ENCODE measurements at places on chromosomes 1 and 21. TPM values are rescaled to one million over a fixed set of nuclear protein-coding genes. Genes with fewer than 3 reads are reported as not detected.

DNA sequence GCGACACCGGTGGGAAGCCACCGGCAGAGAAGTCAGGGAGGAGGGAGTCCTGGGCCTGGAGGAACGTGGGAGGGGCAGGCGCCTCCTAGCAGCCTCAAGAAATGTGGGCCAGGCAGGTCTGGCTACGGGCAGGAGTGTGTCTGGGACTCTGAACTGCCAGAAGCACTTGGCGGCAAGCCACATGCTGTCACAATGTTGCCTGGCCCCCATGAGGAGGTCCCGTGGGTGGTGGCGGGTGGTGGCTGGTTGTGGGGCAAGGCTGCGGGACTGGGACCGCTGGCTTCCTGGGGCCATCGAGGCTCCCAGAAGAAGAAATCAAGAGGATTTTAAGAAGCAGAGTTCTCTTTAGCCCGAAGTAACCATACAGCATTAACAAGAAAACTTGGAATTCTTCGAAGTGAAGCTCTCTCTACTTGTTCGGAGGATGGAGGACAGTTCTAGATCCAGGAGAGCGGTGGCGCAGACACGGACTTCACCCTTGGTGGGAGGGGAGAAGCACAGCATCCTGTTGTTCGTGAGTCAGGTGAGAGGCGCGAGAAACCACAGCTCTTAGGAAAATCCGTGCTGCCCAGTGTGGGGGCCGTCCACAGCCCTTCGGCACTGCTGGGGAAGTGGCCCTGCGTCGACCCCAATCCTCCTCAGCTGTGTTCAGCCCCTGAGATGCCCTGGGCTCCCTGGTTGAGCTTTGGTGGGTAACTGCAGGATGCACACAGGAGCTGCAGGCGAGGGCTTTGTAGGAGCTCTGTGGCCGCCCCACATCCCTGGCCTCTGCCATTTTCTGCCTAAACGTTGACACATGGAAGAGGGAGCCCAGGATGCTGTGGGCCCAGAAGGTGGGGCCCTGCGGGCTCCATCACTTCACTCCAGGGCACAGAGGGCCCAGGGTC lies 12.4 kb downstream of the SKI start:
- H3K4me3 ChIP-seq, result peak overlapping the region; percentile 22
- peak overlapping the region; percentile 60 for H3K27ac ChIP-seq
- H3K4me1 ChIP-seq, result peaks cover 77% of the 10 kb centered on the region
- peaks cover 23% of the 10 kb centered on the region for H3K36me3 ChIP-seq
- no peaks in the 10 kb centered on the region for H3K27me3 ChIP-seq

GRCh38 chr1:146051452-146051851 lies 29.9 kb upstream of the HJV start:
- no peaks in the 10 kb centered on the region for H3K27me3 ChIP-seq
- H3K36me3 ChIP-seq, result no peaks in the 10 kb centered on the region
- H3K4me3 ChIP-seq, result peak overlapping the region; percentile 96

DNA sequence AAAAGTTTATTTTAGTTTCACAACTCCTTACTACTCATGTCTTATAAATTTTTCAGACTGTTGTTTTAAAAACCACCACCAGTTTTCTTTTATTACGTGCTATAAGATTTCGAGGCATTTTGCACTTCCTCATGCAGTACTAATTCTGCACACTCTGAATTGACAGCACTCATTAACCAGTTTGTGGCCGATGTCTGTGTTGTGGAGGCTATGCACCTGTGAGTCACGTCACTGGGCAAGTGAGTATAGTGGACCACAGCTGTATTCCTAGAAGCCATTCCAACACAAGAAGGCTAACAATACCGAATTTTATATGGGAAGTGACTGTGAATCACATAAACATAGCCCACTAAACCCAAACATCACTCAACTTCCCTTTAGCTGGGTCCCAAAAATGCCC lies 21.0 kb upstream of the SPATA6 start:
- no peak overlapping the region for H3K27ac ChIP-seq
- H3K4me1 ChIP-seq, result no peaks in the 10 kb centered on the region
- no peak overlapping the region for H3K4me3 ChIP-seq
- H3K36me3 ChIP-seq, result no peaks in the 10 kb centered on the region

DNA sequence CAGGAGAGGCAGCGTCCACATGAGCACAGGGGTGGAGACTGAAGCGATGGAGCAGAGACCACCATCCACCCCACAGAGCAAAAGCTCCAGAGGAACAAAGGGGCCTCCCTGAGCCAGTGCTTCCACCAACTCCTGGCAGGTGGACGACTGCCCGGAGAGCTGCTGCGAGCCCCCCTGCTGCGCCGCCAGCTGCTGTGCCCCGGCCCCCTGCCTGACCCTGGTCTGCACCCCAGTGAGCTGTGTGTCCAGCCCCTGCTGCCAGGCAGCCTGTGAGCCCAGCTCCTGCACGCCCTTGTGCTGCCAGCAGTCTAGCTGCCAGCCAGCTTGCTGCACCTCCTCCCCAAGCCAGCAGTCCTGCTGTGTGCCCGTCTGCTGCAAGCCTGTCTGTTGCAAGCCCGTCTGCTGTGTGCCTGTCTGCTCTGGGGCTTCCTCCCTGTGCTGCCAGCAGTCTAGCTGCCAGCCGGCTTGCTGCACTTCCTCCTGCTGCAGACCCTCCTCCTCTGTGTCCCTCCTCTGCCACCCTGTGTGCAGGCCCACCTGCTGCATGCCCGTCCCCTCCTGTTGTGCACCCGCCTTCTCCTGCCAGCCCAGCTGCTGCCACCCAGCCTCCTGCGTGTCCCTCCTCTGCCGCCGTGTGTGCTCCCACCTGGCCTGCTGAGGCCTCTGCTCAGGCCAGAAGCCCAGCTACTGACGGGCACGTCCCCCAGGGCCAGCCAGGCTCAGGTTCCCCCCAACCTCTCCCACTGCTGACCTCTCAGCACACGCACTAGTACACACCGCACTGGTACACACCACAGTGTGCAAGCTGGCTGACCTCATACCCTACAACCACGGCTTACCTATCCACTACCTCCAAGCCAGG lies 5.4 kb downstream of the KRTAP10-12 start:
- H3K27ac ChIP-seq, result no peak overlapping the region
- no peak overlapping the region for H3K4me3 ChIP-seq
- DNase-seq, result no peak
- peaks cover 9% of the 10 kb centered on the region for H3K36me3 ChIP-seq
- H3K4me1 ChIP-seq, result peaks cover 5% of the 10 kb centered on the region
- peaks cover 69% of the 10 kb centered on the region for H3K27me3 ChIP-seq

C8B gene
- not detected for total RNA-seq

DNA sequence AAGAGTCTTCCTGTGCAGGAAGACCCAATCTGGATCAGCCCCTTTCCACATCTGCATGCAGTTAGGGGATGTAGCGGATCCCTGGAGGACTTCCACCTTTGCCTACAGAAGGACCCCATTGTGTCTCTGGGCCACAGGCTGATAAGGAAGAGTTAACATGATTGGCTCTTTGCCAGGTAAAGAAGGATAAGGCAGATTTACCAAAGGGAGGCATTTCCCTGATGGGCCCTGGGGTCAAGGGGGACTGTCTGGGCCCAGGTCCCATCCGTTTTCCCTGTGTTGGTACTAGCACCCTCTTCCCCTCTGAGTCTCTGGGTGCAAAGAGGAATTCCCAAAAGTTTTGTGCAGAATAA lies 29.1 kb downstream of the SLC26A9 start:
- H3K27ac ChIP-seq, result no peak overlapping the region
- no peak overlapping the region for H3K4me3 ChIP-seq
- no peak for DNase-seq
- H3K36me3 ChIP-seq, result no peaks in the 10 kb centered on the region

All from activated CD8-positive, alpha-beta T cell treated with anti-CD3 and anti-CD28 coated beads for 36 hours (primary cell).